Activated T-helper 1 cell treated with Interleukin-2 at 50 U/mL for 16 hours (primary cell): ENCODE measurements at places on chromosomes 13 and 19.

DNA sequence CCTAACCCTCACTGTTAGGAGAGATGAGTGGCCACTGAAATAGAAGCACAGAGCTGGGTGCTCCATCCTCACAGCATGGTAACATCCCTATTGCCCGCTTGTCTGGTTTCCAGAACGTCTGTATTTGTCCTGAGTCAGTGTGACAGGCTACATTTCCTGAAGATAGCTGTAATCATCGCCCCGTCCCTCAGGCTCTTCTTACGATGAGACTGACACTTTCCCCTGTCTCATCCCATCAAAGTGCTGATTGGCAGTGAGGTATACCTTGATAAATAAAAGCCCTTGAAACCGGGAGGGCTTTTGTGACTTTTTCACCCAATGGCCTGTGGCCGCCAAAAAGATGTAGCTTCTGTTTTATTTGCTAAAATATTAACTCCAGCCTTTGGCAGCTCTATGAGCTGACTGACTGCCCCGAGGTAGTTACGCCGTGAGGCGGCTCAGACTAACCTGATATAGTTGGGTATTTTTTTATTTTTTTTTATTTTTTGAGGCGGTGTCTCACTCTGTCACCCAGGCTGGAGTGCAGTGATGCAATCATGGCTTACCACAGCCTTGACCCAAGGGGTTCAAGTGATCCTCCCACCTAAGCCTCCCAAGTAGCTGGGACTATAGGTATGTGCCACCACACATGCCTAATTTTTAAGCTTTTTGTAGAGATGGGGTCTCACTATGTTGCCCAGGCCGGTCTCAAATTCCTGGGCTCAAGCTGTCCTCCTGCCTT, 5.7 kb upstream of the LRRC4B start:
- no peak for DNase-seq

DNA sequence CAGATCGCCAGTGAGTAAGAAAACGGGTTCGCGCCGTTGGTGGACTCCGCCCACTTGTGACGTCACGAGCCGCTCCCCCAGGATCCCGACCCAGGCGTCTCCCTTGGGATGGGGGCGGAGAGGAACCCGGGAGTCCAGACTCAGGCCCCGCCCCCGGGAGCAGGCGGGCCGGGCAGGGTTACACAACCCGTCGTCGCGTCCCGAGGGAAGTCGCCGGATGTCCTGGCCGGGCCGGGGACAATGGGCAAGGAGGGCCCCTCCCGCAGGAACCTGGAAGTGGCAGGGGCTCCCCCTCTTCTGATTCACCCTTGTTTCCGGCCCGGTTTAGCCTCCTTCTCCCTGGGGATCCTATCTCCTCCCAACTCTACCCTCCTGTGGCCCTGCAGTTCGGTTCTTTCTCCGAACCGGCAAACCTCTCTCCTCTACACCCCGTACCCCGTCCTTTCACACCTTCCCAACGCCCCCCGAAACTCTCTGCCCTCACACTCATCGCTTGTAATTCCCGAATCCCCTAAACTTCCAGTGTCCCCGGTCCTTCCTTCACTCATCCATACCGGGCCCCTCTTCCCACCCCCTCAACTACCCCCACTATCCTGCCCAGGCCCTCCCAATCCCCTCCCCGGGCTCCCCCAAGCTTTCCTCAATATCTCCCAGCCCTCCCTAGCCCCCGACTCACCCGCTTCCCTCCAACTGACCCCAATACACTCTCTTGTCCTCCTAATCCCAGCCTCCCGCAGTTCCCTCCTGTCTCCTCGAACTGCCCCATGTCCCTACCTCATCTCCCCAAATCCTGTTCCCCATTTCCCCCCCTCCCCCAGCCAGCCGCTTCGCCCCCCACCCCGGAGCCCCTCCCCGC, 20.0 kb upstream of the ERCC1 start:
- DNase-seq: peak; percentile 39

- no peak for DNase-seq
Observed at GRCh38 chr13:45696610-45697226, 5.4 kb upstream of the CBY2 start.

DNA sequence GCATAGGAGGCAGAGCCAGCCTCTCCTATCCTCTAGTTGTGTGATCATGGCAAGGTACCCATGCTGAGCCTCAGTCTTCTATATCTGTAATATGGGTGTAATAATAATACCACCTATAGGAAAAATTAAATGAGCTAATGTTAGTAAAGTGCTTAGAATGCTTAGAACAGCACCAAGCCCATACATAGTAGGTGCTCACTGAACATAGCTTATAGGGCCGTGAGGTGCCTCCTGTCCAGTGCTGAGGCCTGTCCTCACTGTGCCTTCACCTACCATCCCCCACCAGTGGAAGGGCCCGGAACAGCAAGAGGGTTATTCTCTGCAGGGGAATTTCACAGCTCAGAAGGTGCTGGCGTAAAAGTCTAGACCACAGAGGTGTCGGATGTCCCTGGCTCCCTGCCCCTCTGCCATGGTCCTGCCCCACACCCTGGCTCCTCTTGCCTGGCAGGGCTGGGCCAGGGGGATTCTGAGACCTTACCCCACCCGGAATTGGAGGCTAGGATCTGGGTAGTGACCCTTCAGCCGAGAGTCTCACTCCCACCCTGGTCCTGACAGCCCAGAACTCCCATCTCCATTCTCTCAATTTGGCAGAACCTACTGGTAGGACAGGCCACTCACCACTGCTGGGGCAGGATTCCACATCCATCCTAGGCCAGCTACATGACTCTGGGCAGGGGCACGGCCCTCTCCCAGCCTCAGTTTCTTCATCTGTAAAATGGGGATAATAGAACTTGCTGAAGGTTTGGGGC, 2.2 kb upstream of the SCN1B start:
- no peak for DNase-seq

- no peak for DNase-seq
Observed at GRCh38 chr13:36352350-36352749, 6.2 kb upstream of the SPART start.

- DNase-seq: no peak
Observed at GRCh38 chr19:39497996-39498797, 550 bp upstream of the DLL3 start.

- no peak for DNase-seq
Observed at GRCh38 chr13:94999871-95000270, 287.5 kb upstream of the SOX21 start.

DNA sequence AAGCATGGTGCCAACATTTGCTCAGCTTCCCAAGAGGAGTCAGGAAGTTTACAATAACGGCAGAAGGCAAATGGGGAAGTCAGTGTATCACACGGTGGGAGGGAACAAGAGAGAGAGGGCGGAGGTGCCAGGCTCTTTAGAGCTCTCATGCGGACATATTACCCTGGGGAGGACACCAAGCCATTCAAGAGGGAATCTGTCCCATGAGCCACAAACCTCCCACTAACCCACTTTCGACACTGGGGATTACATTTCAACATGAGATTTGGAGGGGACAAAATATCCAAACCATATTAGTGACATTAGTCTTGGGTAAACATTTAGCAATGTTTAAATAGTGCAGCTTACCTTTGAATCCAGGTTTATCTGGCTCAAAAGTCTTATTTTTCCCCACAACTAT, 69.9 kb downstream of the SLAIN1 start:
- DNase-seq: no peak

DNA sequence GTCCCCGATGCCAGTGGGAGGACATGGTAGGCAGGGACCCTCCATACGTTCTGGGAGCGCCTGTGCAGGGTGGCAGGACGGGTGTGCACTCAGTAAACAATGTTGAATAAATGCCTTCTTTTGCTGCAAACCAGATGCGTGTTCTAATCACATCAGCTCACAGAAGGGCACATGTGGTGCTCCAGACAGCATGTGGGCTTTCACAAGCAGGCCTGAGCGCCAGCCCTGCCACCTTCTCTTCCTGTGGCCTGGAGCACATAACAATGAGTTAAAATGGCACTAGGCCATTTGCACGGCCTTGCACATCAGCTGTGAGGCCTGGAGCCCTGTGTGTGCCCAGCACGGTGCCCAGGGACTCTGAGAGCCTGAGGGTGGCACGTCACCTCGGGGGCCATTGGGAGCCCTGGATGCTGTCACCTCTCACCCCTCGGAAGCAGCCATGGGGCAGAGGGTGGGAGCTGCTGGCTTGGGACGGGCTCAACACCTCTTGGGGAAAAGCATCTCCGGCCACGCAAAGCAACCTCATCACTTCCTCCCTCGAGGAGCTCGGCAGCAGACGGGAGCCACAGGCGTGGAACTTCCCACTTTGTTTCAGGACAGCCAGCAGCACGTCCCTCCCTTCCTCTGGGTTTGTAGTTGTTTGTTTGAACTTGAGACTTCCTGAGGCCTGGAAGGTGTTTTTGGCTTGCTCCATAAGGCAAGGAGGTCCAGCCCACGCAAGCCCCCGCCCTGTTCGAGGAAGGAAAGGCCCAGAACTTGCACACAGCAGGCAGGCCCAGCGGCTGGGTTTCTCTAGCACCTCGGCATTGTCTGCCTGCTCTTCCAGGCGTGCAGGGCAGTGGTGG, 9.8 kb downstream of the MCF2L start:
- DNase-seq: no peak

GRCh38 chr13:110813646-110814624, 100.4 kb downstream of the ING1 start:
- DNase-seq: no peak
